ENCODE measurements at places on chromosomes 11 and 22.

DNA sequence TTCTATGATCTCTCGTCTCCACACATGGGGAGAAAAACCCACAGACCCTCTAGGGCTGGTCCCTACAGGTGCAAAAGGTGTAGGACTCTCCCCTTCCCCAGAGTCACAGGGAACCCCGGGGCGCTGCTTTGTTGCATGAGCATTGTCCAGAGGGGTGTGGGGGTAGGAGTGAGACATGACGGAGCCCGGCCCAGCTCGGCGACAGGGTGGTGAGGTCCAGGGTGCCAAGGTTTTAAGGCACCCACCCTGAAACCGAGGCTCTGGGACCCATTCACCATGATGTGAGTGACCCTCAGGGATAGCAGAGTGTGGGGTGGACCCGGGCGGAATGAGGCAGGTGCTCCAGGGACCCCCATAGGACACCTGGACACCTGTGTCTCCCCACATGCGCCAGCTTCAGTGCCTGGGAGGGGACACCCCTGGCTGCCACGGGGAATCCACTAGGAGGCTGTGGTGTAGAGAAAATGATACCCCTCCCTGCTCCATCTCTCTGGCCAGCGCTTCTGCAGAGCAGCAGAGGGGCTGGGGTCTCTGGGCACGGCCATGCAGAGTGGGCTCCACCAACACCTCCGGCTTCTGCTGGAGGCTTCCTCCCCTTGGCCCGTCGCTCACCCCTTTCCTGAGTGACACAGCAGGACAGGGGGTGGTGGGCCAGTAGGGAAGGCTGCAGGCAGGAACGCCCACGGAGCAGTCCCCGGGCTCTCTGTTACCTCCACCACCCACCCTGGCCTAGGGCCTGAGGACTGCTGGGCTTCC lies 15.2 kb downstream of the KRTAP5-5 start:
- DNase-seq: no peak

DNA sequence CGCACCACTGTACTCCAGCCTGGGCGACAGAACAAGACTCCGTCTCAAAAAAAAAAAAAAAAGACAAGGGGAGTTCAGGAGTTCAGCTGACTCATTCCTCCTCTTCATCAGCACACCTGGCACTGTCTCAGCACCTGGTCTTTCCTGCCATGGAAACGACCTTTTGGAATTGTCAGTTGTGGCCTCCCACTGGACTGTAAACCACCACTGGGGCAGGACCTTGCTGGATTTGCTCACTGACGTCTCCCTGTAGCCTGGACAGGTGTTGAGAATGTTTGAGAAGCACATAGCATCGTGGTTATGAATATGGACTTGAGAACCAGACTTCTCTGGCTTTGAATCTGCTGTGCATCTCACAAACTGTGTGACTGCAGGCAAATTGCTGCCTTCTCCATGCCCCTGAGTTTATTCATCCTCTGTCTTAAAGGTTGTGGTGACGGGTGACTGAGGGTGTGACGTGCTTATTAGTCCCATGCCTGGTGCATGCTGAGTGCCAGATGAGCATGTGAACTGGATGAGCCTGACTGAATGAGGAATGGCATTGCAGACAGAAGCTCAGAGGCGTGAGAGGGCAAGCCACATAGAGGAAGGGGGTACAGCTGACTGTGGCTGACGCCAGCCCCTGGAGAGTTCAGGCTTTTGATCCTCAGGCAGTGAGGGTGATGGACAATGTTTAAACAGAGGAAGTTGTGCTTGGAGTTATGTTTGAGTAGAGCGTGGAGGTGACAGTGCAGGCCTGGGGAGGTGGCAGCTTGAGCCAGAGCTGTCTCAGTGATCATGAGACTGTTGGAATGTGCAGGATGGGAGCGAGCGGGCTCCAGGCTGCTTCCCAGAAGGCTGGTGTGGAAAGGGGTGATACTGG lies 12.7 kb downstream of the TOM1 start:
- no peak for DNase-seq

DNA sequence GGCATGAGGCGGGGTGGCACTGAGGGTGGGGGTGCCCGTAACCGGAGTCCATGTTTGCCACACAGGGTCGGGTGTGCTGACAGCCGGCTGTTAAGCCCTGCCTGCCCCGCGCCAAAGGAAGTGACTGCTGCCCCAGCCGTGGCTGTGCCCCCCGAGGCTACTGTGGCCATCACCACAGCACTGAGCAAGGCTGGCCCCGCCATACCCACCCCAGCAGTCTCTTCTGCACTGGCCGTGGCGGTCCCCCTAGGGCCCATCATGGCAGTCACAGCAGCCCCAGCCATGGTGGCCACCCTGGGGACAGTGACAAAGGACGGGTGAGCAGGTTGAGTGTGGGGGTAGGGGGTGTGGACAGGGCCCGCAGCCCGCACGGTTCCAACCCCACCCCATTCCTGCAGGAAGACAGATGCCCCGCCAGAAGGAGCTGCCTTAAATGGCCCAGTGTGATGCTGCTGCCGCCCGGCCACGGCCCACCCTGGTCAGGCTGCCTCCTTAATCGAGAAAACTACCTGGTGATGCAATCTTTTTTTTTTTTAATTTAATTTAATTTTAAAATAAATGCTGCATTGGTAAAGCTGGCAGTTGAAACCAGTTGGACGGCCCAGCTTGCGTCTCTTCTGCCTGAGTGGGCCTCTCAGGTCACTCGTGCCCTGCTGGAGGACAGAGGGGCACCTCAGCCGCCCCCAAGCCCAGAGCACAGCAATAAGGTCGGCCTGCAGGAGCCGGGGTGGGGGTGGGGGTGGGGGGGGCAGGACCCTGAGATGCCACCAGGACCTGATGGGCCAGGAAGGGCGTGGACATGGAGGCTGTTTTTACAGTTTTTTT lies 30.8 kb downstream of the SBF1 start:
- DNase-seq: no peak

- DNase-seq: no peak
These were observed 6.9 kb downstream of the CDC42EP1 start for GRCh38 chr22:37566903-37567798.

DNA sequence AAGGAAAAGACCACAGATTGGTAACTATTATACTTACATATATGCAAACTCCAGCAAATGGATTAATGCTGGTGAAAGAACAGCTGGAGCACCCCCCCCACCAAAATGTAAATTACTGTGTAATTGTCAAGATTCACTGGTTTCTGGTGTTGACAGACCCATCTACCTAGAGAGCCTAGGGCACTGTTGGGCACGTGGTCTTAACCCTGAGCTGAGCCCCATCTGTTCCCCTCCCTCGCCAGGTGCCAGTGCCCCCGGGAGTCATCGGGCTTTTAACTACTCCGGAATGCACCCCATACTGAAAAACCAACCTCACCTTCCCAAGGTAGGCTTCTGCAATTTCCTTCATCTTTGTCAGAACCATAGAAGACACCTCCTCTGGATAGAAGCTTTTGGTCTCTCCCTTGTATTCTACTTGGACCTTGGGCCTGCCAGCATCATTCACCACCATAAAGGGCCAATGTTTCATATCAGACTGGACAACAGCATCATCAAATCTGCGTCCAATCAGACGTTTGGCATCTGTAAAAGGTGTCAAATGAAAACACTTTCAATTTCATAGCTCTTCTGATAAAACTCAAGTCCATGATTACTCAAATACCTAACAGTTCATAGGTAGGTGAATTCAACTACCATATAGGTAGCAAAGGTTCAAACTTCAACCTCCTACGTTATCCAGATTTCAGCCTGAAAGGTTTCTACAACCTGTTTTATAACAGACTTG lies 1.5 kb downstream of the HSPA8 start:
- no peak for DNase-seq

- DNase-seq: no peak
These were observed 7.3 kb downstream of the DGCR6L start for GRCh38 chr22:20312396-20313191.

GRCh38 chr11:20991471-20991870 lies 322.1 kb downstream of the NELL1 start:
- no peak for DNase-seq

DNA sequence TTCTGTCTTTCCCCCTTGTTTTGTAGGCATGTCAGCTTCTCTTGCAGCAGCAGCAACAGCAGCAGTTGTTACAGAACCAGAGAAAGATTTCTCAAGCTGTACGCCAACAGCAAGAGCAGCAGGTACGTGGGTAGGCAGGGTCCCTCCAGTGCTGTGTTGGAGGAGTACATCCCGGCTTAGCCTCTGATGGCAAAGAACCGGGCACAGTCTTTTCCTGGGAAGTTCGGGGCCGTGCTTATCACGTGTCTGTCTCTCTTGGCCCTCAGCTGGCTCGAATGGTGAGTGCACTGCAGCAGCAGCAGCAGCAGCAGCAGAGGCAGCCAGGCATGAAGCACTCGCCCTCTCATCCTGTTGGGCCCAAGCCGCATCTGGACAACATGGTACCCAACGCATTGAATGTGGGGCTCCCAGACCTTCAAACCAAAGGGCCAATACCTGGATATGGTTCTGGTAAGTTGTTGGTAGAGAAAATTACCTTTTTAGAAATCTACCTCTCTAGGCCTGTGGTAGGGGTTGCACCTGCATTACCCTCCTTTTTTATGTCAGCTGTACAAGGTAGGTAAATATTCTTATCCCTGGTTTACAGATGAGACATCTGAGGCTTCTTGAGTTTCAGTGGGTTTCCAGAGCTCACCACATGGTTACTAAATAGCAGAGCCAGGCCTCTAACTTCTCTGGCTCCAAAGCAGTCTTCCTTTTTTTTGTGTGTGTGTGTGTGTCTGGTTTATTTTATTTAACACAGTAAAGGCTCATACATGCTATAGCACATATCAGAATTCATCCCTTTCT lies 45.2 kb upstream of the ADSL start:
- no peak for DNase-seq

DNA sequence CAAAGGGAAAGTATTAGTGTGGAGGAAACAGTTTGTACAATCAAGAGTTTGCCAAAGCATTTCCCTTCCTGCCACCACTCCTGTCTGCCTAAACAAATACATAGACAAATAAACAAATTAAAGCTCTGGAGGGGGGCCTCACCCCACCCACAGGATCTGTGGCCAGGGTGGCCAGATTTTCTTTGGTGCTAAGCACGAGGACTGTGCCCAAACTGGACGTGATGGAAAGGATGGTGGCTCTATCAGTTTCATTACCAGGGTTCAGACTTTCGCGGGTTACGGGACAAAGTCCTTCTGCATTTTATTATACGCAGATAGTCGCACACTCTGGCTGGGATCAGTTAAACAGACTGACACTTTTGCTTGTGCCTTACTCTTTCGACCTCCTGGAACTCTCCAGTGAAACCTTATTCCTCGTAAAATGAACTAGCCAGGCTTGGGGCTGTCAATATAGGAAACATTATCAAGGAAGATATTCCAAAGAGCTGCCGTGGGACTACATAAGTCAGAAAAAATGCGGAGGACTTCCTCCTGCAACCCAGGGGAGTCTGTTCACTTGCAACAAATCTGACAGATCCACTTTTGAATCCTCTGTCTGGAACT lies 11.2 kb downstream of the BARX2 start:
- no peak for DNase-seq

- no peak for DNase-seq
These were observed 24.0 kb downstream of the ARFGAP3 start for GRCh38 chr22:42833104-42833503.

DNA sequence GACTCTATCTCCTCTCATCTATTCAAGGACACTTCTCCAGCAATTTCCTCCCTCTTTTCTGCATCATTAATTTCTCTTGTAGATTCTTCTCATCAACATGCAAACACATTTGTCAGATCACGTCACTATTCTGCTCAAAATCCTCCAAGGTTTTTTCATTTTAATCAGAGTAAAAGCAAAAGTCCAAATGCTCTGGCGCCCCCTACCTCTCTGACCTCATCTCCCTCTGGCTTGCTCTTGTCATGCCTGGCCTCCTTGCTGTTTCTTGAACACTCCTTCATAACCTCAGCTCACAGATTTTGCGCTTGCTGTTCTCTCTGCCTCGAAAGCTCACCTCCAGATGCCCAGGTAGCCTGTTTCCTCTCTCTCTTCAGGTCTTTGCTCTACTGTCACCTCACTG lies 22.4 kb downstream of the RTCB start:
- DNase-seq: peak; percentile 12

- no peak for DNase-seq
These were observed 27.7 kb downstream of the DDI1 start for GRCh38 chr11:104064034-104064630.

DNA sequence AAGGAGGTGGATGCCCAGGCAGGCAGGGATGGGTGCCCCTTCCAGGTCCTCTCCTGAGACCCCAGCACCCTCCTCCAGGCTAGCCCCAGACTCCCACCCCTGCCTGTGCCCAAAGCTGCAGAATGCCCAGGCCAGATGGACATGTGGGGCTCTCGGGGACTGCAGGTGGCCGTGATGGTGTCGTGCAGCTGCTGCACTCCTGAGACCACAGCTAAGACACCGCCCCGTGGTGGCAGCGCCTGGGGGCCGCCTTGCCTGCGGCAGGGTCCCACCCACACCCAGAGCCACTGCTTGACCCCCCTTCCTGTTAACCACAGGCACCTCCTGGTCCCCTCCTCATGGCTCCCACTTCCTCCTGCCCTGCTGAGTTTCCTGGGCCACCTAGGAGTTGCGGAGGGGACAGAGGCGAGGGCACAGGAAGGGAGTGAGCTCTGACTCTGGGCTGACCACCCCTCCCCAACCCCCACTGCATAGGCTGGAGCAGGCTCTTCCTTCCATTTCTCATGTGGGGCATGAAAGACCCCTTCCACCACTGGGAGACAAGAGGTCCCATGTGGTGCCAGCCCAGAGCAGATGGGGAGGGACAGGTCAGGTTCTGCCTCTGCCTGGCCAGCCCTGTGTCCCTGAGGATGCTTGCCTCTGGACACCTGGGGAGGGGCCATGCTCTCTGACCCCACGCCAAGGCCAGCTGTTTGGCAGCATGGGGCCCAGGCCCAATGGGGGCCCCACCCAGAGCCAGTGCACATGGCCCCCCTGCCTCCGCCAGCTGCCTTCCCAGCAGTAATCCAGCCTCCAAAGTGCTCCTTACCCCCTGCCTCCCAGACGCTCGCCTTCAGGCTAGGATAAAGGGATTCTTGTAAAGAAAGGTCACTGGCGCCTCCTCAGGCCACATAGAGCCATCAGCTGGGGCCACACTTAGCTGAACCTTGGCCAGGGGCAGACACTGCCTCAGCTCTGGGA lies 29.3 kb downstream of the OSBPL5 start:
- DNase-seq: no peak

GRCh38 chr11:65152122-65152521 lies 17.8 kb upstream of the SYVN1 start:
- DNase-seq: no peak

DNA sequence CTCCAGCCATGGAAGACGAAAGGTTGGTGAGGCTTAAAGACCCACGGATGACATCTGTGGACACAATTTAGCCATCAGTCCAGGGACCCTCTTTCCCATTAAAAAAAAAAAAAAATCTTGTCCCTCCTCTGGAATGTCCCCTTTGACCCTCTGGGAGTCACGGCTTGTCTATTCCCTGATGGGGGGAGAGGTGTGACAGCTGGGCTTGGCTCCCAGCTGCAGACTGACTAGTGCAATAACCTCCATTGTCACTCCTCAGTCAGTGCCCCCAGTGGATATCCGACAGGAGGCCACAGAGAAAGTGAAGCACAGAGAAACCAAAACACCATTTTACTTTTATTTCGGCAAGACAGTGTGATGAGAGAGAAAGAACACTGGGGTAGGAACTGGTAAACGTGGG lies 2.7 kb upstream of the VSIG2 start:
- DNase-seq: no peak

DNA sequence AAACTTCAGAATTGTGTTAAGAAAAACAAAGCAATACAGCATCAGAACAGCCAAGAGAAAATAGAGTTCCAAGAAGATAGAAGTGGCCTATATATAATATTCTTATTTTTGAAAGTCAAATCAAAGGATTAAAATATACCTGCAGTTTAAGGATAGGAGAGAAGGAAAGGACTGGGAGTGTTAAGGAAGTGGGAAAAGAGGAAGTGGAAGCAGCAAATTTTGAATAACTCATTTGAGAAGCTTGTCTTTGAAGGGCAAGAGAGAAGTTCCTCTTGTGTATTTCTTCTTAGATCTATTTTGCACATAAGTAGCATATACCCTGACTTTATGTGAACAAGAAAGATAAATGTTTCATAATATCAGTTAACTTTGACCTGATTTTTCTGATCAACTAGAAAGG lies 62.6 kb upstream of the SLC17A6 start:
- DNase-seq: no peak

All from HCEC 1CT (cell line).